NCI-H524 (cell line): ENCODE measurements at places on chromosomes 7 and 10.

- no peak for DNase-seq
Measured at GRCh38 chr10:123556049-123556448, 110.1 kb upstream of the GPR26 start.

DNA sequence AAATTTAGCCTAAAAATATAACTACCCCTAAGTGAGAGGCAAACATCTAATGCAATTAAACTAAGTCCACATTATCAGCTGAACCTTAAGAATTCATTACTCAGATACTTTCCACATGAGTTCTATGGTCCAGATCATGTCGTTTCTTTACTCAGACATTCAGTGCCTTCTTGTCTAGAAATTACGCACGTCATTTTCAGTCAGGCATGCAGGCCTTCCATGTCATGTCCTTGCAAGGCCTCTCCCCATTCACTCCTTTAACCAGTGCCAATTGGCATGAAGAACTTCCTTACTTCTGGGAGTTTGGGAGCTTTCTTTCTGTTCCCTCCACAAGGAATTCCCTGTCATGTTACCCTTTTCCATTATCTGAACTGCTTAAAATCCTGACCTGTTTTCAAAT is 118.8 kb downstream of the NRP1 start:
- DNase-seq, result no peak

DNA sequence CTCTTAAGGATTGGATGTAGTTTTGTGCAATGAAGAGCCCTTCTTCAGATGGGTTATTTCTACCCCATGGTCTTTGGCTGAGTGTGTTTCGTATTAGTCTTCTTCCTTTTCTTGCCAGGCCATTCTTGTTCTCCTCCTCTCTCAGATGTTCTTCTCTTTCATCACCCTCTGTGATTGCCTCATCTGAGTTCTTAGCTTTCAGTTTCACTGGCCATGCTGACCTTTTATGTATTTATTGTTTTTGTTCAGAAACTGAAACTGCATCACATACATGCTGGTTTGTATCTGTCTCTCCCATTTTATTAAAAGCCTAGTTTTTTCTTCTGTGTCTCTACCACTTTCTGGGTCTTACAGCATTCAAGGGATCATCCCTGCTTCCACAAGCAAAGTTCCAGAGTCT is 21.7 kb upstream of the PCGF5 start:
- DNase-seq, result no peak

DNA sequence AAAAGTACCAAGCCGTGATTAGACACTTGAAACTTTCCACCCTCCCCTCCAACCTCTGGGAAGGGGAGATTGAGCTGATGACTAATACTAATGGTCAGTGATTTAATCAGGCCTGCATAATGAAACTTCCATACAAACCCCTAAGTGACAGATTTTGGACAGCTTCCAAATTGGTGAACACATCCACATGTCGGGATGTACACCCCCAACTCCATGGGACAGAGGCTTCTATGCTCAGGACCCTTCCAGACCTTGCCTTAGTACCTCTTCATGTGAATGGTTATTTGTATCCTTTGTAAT is 4.8 kb downstream of the NUB1 start:
- DNase-seq, result no peak

- no peak for DNase-seq
Measured at GRCh38 chr7:114783508-114783907, 138.4 kb upstream of the MDFIC start.

GRCh38 chr7:155815332-155816191 is 3.3 kb upstream of the SHH start:
- peak; percentile 51 for DNase-seq

DNA sequence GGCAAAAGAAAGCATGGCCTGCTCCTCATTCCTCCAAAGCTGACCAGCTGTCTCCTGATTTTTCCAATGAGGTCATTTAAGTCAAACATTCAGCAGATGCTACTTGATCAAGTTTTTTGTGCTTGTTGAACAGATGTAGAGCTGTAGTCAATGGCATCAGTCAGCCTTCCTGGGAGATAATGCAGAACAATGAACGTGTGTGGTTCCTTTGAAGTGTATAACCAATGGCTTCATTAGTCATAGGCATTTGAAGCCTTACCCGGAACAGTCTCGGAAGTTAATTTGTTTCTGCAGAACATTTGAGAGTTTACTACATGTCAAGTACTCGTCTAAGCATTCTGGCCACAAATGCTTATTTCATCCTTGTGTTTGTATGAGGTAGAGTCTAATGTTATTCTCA is 227.1 kb downstream of the ADRA2A start:
- DNase-seq, result no peak

DNA sequence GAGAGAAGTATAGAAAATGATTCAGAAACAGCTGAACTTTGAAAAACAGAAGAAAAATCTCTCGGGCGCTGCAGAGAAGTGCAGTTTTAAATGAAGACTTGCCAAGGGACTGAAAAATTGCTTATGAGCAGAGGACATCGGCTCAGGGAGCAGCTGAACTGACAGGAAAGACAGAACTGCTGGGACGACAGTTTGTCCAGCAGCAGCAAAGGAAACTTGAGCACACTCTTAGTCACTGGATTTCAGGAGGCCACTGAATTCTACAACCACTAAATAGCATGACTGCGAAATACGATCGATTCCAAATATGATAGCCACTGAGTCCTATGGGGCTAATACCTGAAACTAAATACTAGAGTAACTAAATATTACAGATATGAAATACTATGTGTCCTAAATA is 43.0 kb downstream of the LEP start:
- DNase-seq, result no peak

DNA sequence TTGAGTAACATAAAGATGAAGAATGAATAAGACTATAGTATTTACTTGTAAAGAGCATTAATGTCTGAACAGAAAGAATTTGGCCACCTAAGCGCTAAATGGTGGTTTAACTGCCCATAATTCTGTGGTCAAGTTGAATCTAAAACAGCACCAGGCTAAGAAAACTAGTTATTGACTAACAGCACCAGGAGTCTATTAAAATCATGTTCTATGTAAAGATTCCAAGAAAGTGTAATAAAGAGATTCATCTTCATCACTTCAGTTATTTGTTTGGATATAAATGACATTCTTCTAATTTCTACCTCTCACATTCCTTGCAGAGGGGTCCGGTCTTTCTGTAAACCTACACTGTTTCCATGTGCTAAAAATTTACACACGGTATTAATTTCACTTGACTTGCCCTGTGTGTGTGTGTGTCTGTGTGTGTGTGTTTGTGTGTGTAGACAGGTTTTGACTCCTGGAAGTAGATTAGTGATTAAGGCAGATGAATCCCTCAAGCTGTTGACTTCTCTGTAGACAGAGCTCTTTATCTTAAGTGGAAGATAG is 84.4 kb downstream of the KLF6 start:
- no peak for DNase-seq

DNA sequence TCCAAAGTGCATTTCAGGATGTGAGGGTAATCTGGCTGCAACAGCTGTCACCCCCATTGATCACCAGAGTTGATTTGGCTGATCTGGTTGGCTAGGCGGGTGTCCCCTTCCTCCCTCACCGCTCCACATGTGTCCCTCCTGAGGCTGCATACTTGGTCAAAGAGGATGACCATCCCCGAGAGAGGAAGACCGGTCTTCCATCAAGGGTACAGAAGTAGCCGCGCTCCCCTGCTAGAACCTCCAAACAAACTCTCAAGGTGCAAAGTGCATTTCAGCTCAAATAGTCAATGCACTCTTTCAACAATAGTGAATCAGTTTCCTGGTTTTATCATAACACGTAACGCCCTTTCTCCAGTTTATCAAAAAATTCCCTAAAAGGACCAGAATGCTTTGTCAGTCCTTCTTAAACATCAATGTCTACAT is 44.6 kb downstream of the CARD11 start:
- DNase-seq, result no peak

DNA sequence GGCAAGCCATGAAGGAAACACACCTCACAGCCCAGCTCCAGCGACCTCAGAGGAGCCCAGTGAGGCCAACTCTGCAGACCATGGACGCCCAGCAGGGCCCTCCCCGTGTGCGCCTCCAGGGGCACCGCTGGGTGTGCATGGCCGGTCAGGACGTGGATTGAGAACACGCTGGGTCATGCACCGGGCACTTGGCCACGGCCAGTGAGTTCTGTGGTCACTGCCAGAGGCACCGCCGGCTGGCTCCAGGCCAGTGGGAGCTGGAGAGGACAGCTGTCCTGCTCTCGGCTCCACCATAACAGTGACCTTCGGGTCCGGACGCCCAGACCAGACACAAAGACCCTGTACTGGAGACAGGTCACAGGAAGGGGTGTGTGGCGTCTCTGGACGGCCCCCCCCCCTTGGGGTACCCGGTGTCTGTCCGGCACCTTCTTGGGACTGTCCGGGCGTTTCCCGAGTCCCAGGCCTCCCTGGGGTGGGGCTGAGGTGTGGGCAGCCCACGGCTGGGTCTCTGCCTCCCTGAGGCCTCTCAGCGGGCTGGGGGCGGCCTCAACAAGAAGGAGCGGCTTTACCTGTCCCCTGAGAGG is 50.4 kb upstream of the NKX6-2 start:
- DNase-seq, result no peak

- DNase-seq, result no peak
Measured at GRCh38 chr7:129925416-129926002, 27.3 kb downstream of the UBE2H start.

DNA sequence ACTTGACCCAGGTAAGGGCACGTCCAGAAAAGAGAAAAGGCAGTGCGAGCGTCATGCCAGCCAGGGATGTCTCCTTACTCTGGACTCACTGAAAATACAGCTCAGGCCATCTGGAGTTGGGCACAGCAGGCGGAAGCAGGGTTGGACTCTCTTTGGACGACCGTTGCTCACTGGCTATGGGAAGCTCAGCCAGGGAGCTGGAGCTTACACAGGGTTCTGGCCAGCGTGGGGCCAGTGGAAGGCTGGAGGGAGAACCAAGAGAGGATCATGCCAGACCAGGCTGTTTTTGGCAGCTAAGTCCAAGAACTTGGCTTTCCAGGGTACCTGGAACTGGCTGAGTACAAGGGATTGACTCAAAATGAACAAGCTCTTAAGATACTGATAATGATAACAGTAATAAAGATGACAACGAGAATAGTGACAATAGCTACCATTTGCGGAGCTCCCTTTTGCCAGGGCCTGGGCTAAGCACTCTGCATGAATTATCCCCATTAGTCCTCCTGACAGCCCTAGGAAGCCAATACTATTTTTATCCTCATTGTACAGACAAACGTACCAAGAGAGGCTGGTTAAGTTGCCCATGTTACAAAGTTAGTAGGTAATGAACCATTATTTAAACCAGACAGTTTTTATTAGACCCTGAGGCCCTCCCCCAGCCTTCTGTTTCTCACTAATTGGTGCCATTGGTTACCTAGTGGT is 177.6 kb downstream of the PTPN20 start:
- no peak for DNase-seq

GRCh38 chr10:24849501-24850299 is 102.7 kb downstream of the PRTFDC1 start:
- no peak for DNase-seq

DNA sequence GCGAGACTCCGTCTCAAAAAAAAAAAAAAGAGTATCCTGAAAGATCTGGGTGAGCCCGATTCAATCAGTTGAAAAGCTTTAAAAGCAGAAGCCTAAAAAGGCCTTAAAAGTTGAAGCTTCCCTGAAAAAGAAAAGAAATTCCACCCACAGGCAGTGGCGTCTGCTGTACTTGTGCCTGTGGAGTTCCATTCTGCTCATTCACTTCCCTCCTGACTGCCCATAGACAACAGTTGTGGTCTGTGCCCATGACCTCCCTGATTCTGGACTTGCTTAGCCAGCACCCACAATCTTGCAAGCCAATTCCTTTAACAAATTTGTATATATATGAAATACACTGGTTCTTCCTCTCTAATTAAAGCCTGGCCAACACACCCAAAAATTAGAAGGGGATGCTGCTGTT is 141.7 kb downstream of the DLG5 start:
- DNase-seq, result no peak

- DNase-seq, result no peak
Measured at GRCh38 chr7:45203936-45204445, 46.4 kb downstream of the RAMP3 start.

DNA sequence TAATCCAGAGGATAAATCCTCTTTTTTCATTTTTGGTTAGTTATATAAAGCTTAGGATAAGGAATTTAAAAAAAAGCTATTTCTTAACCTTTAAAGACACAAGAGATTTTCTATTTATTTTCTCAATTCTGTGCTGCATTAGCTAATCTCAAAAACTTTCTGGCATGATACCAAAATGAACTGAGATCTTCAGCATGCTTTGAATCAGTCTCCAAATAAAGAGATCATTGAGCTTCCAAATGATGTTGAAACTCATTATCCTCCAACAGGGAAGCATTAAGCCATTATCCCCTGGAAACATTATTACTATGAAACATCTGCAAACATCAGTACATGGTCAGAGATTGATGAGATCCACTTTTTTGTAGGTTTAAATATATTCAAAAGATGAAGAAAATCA is 350.3 kb upstream of the TEX47 start:
- DNase-seq, result no peak

DNA sequence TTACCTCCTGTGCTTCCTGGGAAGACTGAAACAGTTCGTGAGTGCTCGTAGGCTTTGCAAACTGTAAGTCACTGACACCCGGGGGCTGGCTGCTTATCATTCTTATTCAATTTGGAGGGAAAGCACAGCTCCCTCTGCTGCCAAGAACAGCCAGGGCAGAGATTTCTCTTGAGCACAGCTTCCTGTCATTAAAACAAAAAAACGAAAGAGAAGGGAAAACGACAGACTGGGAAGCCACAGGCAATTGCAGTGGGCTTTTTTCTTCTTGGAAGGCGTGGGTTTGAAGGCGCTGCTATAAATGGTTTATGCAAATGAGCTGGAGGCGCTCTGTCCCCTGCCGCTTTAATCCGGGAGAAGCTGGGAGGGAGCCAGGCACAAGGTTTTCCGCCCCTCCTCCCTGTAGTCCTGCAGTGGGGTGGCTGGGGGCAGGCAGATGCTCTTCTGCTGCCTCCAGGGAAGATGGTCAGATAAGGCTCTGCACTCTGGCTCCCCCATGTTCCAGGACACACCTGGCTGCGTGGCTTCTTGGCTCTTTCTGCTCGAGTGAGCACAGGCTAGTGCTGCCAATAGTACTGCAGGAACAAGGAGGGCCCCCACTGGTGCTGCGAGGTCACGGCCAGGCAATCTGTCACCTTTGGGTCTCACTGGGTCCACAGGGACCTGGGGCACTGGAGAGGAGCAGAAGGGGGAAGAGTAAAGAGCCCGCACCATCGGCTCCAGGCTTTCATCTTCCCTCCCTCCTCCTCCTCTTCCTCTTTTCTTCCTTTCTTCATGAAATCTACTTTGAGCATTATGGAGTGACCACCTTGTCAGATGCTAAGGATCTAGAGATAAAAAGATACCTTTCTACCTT is 49.5 kb downstream of the NEURL1 start:
- DNase-seq, result peak; percentile 72

DNA sequence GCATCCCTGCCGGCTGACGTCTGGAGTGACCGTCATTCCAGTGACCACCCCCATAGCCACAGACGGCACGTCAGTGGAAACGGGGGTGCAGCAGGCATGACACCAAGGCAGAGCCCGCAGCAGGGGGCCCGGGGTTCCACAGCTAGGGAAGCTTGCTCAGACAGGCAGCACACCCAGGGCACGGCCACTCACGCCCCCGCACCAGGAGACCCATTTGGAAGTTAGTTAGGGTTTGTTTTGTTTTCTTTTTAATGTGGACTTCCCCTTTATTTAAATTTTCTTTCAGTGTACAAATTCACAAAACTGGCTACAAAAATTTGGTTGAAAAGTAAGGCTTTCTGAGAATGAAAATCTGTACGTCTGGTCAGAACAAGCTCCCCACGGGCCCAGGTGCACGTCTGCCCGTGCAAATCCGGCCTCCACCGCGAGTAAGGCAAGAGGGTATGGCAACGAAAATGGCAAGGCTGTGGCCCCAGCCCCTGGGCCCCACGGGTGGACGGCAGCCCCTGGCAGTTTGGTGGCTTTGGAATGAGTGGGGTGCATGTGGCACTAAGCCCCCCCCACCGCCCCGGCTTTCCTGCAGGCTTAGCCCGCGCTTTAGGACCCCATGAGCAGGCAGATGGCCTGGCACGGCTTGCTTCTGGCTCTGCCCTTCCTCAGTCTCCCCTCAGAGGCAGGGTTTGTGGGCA is 124.2 kb downstream of the FAM53B start:
- no peak for DNase-seq
